Mesothelial cell of epicardium (in vitro differentiated cells): ENCODE measurements at places on chromosomes 5 and 9. TPM values are rescaled to one million over a fixed set of nuclear protein-coding genes. Genes with fewer than 3 reads are reported as not detected.

The PCDHGB5 gene
- 3.3 to 4.5 TPM (median 3.9 TPM) in 3 replicates for total RNA-seq

The IL3 gene
- not detected in 3 replicates for total RNA-seq

The ZNF608 gene
- 31.8 to 35.0 TPM (median 34.3 TPM) in 3 replicates for total RNA-seq

The BHMT gene
- not detected in 3 replicates for total RNA-seq

The SVEP1 gene
- total RNA-seq, result 44.5 to 47.2 TPM (median 45.2 TPM) in 3 replicates

The ANKRD20A1 gene
- 2.6 to 6.8 TPM (median 6.5 TPM) in 3 replicates for total RNA-seq

The ST8SIA4 gene
- 6.6 to 9.7 TPM (median 9.6 TPM) in 3 replicates for total RNA-seq

The NMRK1 gene
- 7.6 to 9.0 TPM (median 7.9 TPM) in 3 replicates for total RNA-seq

The ENHO gene
- total RNA-seq, result 0.96 to 1.1 TPM (median 1.0 TPM) in 3 replicates

The THBS4 gene
- total RNA-seq, result 15.6 to 17.3 TPM (median 17.1 TPM) in 3 replicates

The ARHGEF39 gene
- total RNA-seq, result 6.3 to 8.0 TPM (median 6.5 TPM) in 3 replicates

The C9 gene
- not detected in 3 replicates for total RNA-seq

The OR13D1 gene
- not detected in 3 replicates for total RNA-seq

The SUB1 gene
- 199 TPM in 3 replicates for total RNA-seq

The LIX1 gene
- total RNA-seq, result 9.9 to 12.0 TPM (median 10.7 TPM) in 3 replicates

The NR4A3 gene
- 14.2 to 15.4 TPM (median 15.3 TPM) in 3 replicates for total RNA-seq

The NR2F1-AS1 gene
- 11.9 to 13.6 TPM (median 13.4 TPM) in 3 replicates for total RNA-seq

The SPAG8 gene
- 0.89 to 1.6 TPM (median 1.4 TPM) in 3 replicates for total RNA-seq

The HAPLN1 gene
- total RNA-seq, result 1.4 to 2.8 TPM (median 1.9 TPM) in 3 replicates

The PRDM9 gene
- total RNA-seq, result not detected in 3 replicates

The KIF4B gene
- 0.07 to 0.11 TPM in 2 of 3 replicates, not detected in the other for total RNA-seq

The GARIN3 gene
- total RNA-seq, result not detected in 3 replicates

The PCDHB2 gene
- 116 to 127 TPM (median 118 TPM) in 3 replicates for total RNA-seq

The SIGMAR1 gene
- 58.8 to 61.6 TPM (median 59.9 TPM) in 3 replicates for total RNA-seq

The SARDH gene
- total RNA-seq, result 11.8 to 13.9 TPM (median 12.9 TPM) in 3 replicates

The EQTN gene
- total RNA-seq, result 0.71 to 1.4 TPM (median 1.2 TPM) in 3 replicates

The BHMT2 gene
- total RNA-seq, result not detected in 3 replicates

The TDRD7 gene
- total RNA-seq, result 8.6 to 8.9 TPM (median 8.6 TPM) in 3 replicates
